Lower leg skin (tissue), 4 donors: ENCODE measurements at places on chromosomes 6 and 20. TPM values are rescaled to one million over a fixed set of nuclear protein-coding genes. Genes with fewer than 3 reads are reported as not detected.

DNA sequence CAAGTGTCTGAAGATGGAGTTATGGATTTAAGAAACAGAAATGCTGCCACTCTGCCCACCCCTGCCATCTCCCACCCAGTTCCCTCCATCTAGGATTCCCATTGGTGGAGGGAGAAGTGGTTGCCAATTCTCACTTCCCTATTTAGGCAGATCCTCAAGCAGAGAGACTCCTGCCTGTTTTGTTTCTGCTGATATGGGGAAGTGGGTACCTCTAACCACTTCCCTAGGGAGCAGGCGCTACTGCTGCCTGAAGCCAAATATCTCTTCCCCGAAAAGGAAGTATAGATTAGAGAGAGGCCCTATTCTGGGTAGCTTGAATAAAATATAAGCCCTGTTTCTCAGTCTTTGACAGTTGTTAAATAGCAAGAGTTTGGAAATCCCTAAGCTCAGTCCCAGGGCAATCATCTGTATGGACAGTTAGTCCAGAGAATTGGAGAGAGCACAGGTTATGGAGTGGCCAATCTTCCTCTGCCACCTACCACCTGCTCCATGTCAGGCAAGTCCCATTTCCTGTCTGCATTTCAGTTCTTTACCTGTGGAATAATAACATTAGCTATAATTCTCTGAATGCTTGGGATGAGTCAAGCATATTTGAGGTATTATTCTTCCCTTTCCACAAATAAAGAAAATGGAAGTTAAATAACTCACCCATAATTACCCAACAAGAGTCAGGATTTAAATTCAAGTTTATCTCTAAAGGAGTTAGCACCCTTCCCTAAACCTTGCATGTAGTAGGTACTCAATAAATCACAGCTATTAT, 2.6 kb upstream of the ADGB start:
- DNase-seq = no peak

- DNase-seq = no peak
These were observed 2.5 kb downstream of the TTPAL start for GRCh38 chr20:44478206-44478605.

- DNase-seq = no peak
These were observed 2.4 kb downstream of the TCF21 start for GRCh38 chr6:133891149-133891926.

Gene ATP5F1E
- 21.1 TPM for total RNA-seq

DNA sequence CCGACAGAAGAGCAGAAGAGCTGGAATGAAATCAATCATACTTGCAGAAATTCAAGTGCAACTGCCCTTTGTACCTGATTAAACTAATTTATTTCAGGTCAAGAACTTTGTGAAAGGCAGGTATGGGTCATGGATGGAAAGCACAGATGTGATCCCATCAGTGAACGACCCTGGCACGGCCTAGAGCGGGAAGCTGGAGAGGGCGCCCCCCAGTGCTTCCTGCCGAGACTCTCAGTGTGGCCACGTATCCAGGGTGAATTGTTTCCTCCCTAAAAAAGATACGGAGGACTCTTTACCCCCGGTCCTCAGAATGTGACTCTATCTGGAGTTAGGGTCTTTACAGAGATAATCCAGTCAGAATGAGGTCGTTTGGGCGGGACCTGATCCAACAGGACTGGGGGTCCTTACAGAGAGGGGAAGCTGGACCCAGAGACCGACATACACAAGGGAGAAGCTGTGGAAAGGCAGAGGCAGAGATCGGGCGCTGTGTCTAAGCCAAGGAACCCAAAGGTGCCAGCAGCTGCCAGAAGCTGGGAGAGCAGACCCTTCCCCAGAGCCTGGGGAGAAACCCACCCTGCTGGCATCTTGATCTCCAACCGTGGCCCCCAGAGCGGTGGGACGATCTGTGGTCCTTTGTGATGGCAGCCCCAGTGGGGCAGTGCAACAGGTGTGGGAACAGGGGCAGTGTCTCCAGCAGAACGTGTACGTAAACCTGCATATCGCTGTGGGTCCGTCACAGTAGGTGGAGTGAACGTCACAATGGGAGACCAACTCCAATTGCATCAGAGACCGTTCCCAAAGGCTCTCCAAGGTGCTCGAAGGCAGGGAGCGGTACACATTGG, 91.9 kb downstream of the TAF4 start:
- DNase-seq = no peak

Gene MOG
- total RNA-seq = not detected

GRCh38 chr20:57188576-57189079, 77.8 kb downstream of the BMP7 start:
- no peak for DNase-seq

- no peak for DNase-seq
These were observed 16.4 kb downstream of the PLCB1 start for GRCh38 chr20:8148501-8148900.

DNA sequence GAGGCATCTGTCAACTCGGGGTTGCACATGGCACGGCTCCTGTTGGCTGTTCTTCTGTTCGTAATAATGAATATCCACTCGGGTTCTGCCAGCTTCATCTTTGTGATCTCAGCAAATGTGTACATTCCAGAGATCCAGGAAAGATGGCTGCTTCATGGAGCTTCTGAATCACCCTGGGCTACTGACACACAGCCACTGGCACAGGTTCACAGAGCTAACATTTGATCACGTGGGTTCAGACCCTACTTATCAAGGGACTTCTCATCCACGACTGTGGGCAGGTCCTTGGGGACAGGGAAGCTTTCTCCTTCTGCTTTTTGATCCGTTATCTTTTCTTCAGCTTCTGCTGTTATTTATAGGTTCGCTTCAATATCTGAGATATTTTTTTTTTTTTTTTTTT, 18.1 kb downstream of the PPP1R3G start:
- peak; percentile 23 for DNase-seq

DNA sequence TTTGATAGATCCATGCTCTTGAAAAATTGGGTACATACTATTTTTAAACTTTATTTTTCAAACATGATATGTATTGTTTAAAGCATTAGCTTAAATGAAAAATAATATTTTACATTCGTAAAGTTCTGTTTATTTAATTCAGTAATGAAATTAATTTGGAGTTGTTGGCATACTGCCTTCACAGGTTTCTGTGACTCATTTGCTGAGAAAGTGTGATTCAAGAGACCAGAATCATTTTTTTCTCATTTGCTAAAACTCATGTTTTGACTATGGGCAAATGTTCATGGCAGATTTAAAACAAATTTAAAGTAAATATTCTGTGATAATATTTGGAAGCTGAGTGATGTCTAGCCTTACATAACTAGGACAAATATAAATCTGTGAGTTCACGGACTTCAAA, 230.4 kb downstream of the BCKDHB start:
- DNase-seq = no peak

DNA sequence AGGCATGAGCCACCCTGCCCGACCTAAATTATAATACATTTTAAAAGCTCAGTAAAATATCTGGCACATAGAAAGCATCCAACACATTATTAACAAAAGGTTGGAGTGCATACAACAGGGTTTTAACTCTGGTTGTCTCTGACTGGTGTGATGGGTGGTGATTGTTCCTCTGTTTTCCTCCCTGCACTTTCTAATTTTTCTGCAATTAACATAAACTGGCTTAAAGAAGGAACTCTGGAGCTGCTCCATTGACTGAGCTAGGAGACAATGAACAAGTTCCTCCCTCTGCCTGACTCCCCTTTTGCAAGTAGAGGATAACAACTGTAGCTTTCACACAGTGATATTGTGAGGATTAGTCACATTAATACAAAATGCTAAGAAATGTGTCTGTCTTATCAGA, 48.5 kb upstream of the SIRPG start:
- DNase-seq = no peak

DNA sequence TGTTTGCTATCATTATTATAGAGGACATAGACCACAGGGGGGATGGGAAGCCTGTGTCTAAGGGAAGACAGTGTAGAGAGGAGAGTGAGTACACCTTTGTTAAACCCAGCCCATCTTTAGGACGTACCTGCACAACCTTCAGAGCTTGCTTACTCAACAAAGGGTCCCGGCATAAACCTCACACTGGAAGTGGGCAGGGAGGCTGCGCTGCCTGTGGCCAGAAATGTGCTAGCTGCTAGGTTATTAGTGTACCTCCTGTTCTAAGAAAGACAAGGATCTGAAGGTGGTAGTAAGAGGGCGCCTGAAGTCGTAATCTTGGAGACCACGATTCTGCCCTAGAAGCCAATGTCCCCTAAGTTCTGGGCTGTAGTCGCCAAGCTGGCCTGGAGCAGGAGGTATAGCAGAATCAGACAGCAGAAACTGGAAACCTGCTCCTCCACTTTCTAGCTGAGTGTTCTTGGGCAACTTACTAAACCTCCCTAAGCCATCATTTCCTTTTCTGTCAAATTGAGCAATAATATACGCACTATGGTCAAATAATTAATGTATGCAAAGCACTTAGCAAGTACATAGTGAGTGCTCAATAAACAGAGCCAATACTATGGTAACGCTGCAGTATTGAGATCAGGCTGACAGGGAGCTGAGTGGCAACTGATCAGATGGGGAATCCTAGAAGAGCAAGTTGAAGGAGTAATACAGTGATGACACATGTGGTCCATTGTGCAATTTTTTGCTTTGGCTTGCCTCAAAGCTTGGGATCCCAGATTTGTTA, 16.8 kb upstream of the AKIRIN2 start:
- no peak for DNase-seq

- DNase-seq = no peak
These were observed 66.7 kb upstream of the DEFB112 start for GRCh38 chr6:50116390-50116789.

- no peak for DNase-seq
These were observed 105.6 kb upstream of the CLDN20 start for GRCh38 chr6:155158030-155158843.

GRCh38 chr6:136070815-136071214, 179.3 kb downstream of the MTFR2 start:
- DNase-seq = no peak

DNA sequence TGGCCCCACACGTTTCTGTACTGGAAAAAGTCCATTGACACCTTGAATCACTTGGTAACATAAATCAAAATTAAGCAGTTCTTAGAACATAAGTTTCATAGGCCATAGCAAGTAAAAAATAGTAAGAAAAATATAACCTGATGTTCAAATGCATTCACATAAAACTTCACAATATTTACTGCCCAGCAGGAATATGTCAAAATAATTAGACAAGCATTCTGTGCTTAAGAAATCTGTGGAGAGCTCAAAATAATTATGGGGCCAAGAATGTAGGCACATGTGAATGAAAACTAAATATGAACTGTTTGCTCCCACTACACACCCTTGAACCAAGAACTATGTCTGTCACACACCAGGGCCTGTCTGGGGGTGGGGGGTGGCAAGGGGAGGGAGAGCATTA, 70.8 kb downstream of the IPCEF1 start:
- no peak for DNase-seq

GRCh38 chr6:147782302-147782701, 273.8 kb downstream of the SAMD5 start:
- no peak for DNase-seq
